A172 (cell line): ENCODE measurements at places on chromosomes 6 and 20. TPM values are rescaled to one million over a fixed set of nuclear protein-coding genes. Genes with fewer than 3 reads are reported as not detected.

DNA sequence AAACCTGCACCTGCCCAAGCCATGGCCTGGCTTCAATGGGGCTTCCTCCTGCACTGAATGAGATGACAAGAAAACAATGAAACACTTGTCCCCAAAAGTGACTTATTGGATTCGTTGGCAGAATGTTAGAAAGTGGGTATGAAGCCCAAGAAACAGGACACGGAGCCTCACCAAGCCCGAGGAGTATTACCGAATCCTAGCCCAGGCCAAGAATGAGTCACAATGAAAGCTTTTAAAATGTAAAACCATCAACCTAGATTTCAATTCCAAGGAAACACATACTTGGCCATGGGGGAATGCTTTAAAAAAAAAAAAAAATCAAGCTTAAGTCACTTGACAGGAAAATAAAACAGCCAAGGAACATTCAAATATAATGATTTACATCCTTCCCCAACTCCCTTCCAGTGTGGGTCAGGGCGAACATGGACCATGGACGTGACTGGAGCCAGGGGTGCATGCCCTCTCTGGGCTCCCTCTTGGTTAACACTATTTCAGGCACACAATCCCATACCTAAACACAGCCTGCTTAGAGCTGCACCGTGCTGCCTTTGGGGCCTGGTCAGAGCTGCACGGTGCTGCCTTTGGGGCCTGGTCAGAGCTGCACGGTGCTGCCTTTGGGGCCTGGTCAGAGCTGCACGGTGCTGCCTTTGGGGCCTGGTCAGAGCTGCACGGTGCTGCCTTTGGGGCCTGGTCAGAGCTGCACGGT lies 3.1 kb upstream of the STX16 start:
- DNase-seq: peak; percentile 72

HLA-A gene
- 244 and 284 TPM in 2 replicates for total RNA-seq

DNA sequence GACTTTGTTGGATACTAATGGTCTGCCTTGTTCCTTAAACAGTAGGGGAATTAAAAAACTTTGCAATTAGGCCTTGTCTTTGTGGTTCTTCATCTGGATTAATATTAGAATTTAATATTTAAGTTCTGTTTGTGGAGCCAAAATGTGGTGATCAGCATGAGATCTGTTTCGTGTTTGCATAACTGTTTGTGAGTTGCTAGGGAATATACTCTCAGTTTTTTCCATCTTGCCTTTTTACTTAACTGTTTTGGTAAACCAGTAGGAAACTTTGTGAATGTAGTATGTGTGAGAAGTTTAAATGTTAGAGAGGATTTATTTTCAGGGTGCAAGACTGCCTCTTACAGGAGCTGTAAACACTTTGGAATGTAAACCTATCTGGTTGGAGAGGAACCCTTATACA lies 35.6 kb downstream of the LRRC1 start:
- DNase-seq: no peak

DNA sequence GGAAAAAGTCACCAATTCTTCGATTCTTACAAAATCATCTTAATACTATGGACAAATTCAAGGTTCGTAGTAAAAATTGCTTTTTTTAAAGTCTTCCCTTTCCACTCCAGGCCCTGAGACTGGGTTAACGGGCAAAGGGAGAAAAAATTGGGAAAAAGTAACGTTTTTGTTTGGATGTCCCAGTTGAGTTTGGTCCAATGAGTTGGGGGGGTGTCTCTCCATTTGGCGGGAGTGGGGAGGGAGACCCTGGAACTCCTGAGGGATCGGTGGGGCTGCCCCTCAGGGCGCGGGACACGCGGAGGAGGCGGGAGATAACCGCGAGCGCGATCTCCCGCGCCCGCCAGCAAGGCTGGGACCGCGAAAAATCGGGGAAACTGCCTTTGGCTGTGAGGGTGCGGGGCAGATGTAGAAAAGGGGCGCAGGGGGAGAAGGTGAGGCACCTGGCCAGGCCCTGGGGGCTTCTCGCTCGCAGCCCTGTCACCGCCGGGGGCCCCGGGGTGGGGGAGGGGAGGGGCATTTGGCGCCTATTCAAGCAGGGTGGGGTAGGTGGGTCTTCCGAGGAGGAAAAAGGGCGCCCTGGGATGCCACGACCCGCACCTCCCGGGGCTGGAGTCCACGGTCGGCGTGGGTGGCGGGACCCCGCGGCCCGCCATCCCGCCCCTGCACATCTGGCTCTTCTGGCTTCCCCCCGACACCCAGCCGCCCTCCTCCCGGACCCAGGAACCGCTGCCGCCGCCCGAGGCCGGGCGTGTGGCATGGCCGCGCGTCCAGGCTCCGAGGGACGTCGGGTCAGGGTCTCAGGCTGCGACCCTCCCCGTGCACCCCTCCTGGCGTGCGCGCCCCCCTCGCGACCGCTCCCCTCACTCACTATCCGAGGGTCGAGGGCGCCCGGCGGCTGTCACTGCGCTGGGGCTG lies 595 bp downstream of the FBXO5 start:
- no peak for DNase-seq

GSTA3 gene
- total RNA-seq: not detected in 2 replicates

TMEM170B gene
- 3.2 and 4.0 TPM in 2 replicates for total RNA-seq

- no peak for DNase-seq
Observed at GRCh38 chr6:78259935-78260334, 607.1 kb downstream of the MEI4 start.

DNA sequence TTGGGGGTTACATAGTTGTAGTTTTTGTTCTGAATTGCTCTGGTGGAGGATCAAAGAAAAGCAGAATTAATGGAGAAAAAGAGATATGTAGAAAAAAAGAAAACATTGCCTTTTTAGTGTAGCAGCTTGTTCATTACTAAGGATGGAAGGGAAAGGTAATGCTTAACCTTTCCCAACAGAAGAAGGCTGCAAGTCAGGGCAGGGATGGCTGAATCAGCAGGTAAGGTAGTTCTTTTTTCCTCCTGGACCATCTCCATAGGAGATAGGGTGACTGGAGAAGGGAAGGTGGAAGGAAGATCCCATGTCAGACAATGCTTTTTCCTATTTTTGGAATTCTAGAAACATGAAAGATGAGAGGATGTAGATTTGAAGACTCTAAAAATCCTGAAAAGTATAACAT lies 79.4 kb upstream of the SUPT3H start:
- no peak for DNase-seq
